Neural crest cell (in vitro differentiated cells): ENCODE measurements at places on chromosomes 6 and 20.

GRCh38 chr6:63734923-63735322 lies 99.3 kb downstream of the PHF3 start:
- DNase-seq, result no peak

DNA sequence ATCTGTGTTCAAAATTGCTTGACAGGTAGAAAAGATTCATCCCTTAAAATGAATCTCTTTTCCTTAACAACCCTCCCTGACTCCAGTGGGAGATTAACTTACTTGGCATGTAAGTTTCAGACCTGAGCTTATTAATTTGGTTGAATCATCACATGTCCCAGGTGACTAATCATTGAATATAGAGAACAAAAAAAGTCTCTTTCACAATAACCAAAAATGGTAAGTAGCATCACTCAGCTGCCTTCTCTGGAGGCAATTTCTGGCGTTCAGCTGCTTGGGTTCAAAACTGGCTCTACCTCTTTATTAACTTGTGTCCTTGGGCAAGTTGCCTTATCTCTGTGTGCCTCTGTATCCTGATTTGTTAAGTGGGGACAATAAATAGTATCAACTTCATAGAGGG lies 2.9 kb downstream of the C6orf141 start:
- DNase-seq, result no peak

- no peak for DNase-seq
Measured at GRCh38 chr6:133895573-133896343, 6.8 kb downstream of the TCF21 start.

DNA sequence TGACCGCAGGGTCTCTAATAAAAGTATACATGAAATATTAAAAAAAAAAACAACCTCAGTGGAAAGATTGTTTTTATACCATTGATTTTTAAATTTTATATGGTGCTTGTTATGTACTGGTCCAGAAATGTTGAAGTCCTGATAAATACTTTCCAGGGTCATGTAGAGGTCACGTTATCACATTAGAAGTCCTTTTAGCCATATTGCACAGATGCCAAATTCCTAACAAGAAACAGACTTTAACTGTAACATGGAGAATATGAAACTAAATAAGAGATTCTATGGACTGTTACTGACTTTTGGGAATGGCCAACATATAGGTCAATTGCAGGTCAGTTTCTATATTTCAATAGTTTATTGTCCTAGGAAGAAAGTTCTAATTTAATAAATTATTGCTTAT lies 89.0 kb downstream of the ADGRB3 start:
- no peak for DNase-seq

- DNase-seq, result no peak
Measured at GRCh38 chr6:160505970-160506369, 157.8 kb downstream of the SLC22A3 start.

DNA sequence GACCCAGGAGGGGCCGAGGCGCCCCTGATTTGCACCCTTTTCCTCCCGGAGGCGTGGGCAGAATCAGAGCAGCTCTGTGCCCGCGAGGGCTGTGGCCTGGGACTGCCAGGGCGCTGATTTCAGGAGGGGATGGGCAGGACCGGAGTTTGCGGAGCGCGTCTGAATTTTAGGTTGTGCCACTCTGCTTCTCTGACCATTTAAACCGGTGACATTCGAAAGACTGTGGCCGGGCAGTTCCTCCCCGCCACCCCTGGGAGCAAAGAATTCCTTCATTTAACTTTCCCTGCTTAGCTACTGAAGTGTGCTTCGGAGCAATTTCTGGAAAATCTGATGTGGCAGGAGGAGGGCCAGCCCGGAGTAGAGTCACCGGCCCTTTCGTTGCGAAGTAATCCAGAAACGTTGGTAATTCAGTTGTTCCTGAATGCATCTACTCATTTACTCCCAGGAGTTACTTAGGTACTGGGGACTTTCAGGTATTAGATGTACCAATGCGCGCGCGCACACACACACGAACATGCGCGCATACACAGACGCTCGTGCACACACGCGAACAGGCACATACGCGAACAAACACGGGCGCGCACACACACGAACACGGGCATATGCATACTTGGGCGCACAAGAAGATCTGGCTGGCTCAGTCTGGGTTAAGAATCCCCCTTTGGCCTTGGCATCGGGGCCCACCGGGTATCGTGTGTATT lies 568 bp downstream of the CCDC170 start:
- peak; percentile 14 for DNase-seq

DNA sequence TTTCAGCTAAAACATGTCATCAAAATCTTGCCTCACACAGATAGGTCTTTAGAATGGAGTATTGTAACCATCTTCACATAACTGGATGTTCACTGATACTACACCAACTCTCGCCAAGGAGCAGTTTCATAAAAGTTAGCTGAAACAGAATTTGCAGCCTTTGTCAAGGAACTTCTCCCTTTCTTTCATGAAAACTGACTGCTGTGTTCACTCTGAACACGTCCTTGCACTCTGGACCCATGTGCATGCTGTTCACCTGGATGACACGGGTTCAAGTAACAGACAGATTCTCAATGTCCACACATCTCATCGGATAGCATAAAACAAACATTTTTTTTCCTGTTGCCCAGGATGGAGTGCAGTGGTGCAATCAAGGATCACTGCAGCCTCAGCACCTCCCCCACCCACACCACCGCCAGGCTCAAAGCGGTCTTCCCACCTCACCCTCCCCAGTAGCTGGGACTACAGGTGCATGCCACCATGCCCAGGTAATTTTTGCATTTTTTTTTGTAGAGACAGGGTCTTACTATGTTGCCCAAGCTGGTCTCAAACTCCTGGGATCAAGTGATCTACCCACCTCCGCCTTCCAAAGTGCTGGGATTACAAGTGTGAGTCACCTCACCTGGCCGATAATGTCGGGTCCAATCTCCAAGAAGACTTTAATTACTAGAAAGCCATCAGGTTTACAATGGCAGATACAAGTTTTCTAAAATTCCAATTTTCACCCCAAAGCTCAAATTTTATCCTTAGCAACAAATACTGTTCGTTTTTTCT lies 9.4 kb downstream of the DIDO1 start:
- no peak for DNase-seq

DNA sequence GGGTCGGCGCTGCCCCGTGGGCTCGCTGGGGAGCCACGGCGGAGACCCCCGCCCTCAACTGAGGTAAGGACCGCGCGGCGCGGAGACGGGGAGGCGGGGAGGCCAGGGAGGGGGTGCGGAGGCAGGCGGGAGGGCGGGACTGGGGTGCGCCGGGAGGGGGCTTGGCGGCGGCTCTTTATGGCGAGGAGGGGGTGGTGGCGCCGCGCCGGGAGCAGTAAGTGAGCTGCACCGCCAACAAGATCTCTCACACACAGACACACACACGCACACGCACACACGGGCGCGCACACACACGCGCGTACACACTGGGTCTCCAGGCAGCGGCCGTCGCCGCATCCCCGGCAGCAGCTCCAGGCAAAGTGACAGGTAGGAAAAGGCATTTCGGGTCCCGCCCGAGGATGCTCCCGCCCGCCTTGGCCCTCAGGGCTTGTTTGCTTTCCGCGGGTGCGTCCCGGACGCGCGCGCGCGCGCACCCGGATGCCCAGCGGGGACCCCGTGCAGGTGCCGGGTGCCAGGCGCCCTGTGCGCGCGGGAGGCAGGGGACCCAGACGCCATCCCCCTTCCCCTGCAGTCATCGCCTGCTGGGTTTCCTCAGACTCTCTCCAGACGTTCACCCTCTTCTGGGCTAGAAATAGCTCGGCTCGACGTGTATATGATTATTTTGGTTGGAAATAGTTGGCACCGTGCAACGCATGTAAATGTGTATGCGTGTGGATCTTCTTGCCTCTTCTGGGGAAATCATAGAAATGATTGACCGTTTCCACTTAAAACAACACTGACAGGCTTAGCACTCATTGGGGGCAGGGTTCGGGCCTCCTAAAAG lies at the start of gene PLCB4:
Gene PLCB4 (plus strand): TSS at position 247 of the 823 bp plus-strand sequence. CDS start 238,728 bp downstream, outside the sequence.
- peak; percentile 45 for DNase-seq

DNA sequence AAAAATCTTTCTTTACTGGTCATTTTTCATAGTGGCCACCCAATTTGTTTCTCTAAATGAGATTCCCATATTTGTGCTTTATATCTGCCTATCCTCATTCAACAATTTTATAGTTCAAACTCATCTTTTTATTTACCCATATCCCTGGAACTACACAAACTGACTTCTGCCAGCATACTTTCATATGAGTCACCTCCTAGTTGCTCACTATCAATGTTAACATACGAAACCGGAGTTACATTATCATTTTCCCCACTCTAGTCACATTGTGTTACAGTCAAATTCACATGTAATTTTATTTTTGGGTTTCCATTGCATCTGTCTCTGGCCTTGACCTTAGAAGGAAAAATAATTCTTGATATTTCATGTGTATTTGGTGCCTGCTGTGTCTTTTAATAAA lies 499.4 kb downstream of the MAFB start:
- DNase-seq, result no peak

DNA sequence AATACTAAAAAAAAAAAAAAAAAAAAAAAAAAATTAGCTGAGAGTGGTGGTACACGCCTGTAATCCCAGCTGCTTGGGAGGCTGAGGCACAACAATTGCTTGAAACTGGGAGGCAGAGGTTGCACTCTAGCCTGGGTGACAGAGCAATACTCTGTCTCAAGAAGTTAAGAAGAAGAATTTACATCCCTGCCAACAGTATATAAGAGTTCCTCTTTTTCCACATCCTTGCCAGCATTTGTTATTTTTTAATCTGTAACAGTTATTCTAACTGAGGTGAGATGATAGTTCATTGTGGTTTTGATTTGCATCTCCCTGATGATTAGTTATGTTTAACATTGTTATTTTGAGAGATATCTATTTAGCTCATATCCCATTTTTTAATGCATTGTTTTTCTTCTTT lies 20.3 kb upstream of the DYNLRB1 start:
- no peak for DNase-seq

- DNase-seq, result no peak
Measured at GRCh38 chr6:2111162-2111677, 134.2 kb downstream of the GMDS start.

DNA sequence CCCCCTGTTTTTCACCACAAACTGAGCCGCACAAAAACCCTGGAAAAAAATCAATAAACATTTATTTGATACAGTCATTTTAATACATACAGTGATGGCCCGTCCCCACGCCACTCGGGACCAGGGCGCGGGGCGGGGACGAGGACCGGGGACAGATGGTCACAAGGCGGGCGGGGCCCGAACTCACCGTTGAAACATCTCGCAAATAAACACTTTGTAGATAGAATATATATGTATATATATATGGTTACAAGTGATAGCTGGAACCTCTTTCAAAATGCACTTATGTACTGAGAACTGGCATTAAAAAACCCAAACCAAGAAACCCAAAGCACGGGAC lies 418 bp upstream of the UCKL1 start:
- DNase-seq, result no peak

DNA sequence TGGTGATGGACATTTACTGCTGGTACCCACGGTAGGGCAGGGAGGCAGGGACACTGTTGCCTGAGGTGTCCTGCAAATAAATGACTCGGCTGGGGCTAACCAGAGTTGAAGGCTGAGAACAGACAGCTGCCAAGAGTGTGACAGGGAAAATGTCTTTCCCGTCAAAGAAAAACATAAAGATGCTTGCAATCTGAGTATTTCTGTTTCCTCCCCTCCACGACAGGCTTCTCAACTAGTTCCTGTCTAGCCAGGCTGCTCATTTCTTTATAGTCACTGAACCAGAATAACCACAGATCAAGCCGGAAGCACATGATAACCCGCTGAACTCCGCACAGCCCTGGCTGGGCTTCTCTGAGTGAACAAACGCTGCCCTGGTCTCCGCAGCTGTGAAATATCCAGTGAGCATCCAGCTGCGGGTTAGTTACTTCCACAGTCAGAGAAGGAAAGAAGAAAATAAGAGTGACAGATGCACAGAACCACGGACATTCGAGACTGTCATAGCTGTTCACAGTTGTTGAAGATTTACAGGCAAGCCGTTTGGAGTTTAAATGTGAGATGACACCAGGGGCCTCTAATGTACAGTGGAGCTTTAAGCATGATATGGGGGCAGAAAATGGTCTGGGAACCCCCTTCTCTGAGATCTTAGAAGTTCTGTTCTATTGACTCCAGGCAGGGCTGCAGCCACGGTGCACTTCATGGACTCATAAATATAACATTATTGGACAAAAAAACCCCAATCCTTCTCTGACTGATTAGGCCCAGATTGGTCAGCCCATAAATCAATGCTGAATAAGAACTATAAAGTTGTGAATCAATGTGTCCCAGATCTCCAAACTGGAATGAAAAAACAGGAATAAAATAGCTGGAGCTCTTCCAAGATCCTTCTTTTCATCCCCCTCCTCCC lies 299.9 kb upstream of the SUPT3H start:
- DNase-seq, result no peak

DNA sequence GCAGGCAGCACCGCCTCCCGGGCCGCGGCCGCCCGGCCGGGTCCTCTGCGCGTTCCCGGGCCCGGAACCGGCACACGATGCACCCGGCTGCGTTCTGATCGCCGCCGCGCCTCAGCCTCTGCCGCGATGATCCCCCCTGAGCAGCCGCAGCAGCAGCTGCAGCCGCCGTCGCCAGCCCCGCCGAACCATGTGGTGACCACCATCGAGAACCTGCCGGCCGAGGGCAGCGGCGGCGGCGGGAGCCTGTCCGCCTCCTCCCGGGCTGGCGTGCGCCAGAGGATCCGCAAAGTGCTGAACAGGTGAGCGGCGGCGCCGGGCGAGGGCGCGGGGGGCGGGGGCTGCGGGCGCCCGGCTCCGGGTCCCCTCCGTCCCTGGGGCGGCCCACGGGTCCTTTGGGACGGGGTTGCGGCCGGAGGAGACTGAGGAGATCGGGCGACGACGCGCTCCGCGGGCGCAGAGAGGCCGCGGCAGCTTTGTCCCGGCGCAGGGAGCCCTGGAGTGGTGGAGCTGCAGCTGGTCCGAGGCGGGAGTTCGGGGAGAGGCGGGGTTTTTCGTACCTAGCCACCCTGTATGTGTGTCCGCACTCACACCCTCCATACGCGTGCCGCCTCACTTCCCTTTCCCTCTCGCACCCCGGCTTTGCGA lies 659 bp downstream of the SLC35F1 start:
- DNase-seq, result peak; percentile 35

DNA sequence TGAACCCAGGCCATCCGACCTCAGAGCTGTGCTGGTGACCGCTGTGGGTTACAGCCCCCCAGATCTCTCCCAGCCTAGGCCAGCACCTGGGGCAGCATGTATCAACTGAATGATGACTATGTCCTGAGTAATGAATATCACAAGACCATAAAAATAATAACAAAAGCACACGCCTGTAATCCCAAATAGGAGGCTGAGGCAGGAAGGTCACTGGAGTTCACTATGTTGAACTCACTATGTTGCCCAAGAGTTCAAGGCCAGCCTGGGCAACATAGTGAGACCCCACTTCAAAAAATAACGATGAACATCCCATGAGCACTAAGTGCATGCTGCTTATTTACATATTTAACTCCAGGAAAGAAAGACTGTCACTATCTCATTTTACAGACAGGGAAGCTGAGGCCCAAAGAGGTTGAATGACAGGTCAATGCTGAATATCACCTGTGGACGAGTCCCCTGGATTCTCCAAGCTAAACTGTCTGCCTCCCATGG lies 92.3 kb downstream of the NFATC2 start:
- DNase-seq, result no peak

DNA sequence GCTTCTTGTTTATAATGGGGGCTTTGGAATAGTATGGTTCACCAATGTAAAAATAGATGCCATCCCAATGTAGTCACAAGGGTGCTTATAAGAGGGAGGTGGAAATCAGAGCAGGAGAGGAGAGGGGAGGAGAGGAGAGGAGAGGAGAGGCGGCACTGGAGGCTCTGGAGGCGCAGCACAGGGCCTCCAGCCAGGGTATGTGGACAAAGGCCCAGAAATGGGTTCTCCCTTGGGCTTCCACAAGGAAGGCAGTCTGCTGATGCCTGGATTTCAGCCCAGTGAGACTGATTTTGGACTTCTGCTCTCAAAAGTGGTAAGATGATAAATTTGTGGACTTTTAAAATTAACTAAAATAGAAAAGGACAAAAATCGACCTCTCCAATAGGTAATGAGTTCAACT lies 116.8 kb downstream of the RNASET2 start:
- no peak for DNase-seq
